ENCODE measurements at places on chromosomes 2 and 18. TPM values are rescaled to one million over a fixed set of nuclear protein-coding genes. Genes with fewer than 3 reads are reported as not detected.

GRCh38 chr2:22481486-22482259 lies 903.3 kb upstream of the KLHL29 start:
- DNase-seq = no peak

- no peak for DNase-seq
Observed at GRCh38 chr18:53850902-53851301, 373.6 kb downstream of the MBD2 start.

GRCh38 chr18:37499044-37499443 lies 66.6 kb downstream of the CELF4 start:
- DNase-seq = no peak

The CNDP1 gene
- total RNA-seq = 0.19 TPM

The SNED1 gene
- total RNA-seq = 85.3 TPM

The TEX44 gene
- not detected for total RNA-seq

DNA sequence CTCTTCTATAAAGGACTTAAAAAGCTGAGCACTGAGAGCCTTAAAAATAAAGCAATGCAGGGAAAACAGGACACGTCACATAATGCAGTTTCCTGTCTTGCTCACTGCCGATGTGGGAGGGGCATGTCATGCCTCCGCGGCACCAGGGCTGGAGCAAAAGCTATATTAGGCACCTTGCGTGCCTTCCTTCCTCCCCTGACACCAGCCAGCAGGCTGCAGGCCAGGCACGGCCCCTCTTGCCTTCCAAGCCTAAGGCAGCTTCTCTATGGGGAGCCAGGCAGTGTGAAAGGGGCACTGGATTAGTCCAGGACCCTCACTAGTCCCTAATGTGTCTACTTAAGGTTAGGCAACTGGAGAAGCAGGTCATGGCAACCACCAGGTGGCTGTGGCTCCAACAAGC lies 26.3 kb downstream of the MRPL35 start:
- peak; percentile 87 for DNase-seq

- DNase-seq = peak; percentile 54
Observed at GRCh38 chr2:241571821-241572620, 13.5 kb downstream of the BOK start.

- DNase-seq = no peak
Observed at GRCh38 chr2:132438691-132439090, 22.1 kb downstream of the GPR39 start.

The SCYGR4 gene
- total RNA-seq = not detected

DNA sequence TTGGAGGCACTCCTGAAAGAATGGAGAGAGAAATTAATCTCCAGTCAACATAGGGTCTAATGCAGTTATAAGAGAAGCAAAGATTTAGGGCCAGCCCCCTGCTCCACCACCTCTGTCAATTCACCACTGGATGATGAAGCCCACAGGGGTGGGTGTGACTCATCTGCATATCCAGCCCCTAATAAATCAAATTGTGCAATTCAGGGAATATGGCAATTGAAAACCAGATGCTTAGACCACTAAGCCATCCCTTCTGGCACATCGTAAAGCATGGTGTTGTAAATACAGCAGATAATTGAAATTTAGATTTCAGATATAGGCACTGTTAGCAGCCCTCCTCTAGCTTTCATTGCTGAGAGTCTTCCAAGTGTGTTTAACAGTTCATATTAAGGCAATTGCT lies 541.4 kb downstream of the PARD3B start:
- DNase-seq = no peak

- no peak for DNase-seq
Observed at GRCh38 chr2:101737478-101738255, 40.2 kb downstream of the MAP4K4 start.

The HOXD12 gene
- total RNA-seq = not detected
